Gastroesophageal sphincter (tissue), 4 donors: ENCODE measurements at places on chromosomes 3 and 15.
A peak's percentile ranks its signal among the peaks of the same experiment; 100 is the strongest.

GRCh38 chr3:13214847-13215472, 141.7 kb upstream of the IQSEC1 start:
- ATAC-seq: no peak

- ATAC-seq: no peak
These were observed 1.4 kb downstream of the IGF1R start for GRCh38 chr15:98649472-98650416.

DNA sequence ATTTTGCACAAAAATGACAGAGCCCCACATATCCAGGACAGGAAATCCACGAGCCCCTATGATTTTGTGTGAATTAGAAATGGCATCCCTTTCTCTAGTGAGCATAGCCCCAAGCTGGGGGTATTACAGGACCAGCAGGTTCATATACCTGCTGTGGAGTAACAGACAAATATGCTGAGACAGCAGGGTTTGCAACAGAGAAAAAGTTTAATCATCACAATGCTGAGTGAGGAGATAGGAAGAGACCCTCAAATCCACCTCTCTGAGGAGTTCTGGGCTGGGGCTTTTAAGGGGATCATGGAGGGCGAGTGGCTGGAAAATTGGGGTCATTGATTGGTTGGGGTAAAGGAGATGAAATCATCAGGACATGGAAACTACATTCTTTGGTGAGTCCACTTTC, 8.4 kb upstream of the MYZAP start:
- no peak for ATAC-seq

- ATAC-seq: no peak
These were observed 247.3 kb downstream of the OCA2 start for GRCh38 chr15:27851858-27852210.

DNA sequence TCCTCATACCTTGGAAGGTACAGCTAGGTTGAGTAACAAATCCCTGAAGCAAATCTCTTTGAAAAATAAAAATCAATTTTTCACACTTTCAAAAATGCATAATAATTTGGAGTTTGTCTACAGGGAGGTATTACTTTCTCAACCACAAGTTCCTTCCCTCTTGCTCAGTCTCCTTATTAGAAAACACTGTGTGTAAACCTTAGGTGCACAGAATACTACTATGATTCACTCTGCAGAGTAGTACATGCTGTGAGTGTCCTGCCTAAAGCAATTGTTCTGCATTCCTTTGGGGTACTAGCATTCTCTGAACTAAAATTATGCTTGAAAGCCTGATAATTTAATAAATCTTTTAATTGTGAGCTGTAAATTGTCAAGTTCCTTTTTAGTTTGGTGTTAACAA, 115.9 kb upstream of the EPHA3 start:
- no peak for ATAC-seq

- no peak for ATAC-seq
These were observed 455.7 kb upstream of the THBS1 start for GRCh38 chr15:39125226-39125625.

GRCh38 chr15:72796210-72796514, 12.6 kb upstream of the ADPGK start:
- peak; percentile 12 for ATAC-seq

- no peak for ATAC-seq
These were observed 563.3 kb upstream of the GOLIM4 start for GRCh38 chr3:168659015-168659414.
